ENCODE measurements at places on chromosomes 12 and 14.

DNA sequence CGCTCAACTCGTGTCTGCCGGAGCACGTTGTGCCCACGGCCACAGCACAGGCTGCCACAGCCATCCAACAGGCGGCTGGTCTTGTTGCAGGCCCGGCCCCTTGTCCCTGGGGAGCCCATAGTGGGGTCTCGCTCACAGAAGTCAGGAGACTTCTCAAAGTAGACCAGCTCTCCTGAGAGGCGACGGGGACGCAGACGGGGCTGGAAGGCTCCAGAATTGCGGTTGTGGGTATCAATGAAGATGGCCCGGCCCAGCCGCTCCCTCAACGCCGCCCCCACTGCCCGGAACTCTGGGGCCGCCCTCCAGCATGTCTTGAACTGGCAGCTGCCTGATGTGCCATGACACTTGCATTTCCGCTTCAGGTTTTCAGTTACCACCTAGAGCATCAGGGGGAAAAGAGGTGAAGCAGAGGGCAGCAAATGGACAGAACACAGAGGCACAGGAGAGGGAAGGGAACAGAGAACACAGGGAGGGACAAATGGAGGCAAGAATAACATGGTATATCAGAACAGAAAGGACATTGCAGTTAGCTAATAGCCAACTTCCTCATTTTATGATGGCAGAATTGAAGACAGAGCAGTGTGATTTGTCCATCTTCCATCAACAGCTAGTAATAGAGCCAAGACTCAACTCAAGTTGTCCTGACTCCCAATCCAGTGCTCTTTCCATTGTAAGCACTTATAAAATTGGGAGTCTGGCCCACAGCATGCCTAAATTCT lies 5.2 kb downstream of the WNT10B start:
- no peak for DNase-seq

DNA sequence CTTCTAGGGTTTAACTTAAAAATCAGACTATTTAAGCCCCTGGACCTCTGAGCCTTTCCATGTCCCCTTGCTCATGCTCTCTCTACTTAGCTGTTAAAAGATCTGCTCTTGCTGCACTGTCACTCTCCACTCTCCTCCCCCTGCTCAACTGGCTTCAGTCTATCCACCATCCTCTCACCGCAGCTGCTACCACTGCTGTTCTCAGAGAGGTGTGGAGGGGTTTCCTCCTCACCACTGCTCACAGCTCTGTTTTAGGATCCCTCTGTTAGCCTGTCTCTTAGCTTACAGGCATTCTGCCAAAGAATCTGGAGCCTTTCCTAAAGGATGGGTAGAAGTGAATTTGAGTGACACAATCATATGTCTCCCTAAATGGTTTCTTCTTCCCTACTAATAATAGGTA lies 43.7 kb upstream of the ATP2B1 start:
- DNase-seq = peak; percentile 58

GRCh38 chr14:87998482-87998881 lies 5.5 kb upstream of the GALC start:
- DNase-seq = no peak

DNA sequence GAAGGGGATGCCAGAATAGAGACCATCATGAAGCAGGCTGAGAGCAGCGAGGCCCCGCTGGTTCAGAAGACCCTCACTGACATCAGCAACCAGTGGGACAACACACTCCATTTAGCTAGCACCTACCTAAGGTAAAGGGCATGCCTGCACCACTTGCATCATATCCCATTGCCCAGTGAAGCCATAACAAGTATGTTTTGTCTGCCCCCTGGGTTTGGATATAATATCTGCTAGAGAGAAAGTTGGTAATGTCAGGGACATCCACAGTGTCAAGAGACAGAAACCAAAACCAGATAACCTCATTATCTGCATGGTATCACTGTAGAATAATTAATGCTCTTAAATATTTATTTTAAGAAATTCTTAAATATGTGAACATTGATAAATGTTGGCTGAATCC lies 173.8 kb downstream of the SYNE2 start:
- no peak for DNase-seq

DNA sequence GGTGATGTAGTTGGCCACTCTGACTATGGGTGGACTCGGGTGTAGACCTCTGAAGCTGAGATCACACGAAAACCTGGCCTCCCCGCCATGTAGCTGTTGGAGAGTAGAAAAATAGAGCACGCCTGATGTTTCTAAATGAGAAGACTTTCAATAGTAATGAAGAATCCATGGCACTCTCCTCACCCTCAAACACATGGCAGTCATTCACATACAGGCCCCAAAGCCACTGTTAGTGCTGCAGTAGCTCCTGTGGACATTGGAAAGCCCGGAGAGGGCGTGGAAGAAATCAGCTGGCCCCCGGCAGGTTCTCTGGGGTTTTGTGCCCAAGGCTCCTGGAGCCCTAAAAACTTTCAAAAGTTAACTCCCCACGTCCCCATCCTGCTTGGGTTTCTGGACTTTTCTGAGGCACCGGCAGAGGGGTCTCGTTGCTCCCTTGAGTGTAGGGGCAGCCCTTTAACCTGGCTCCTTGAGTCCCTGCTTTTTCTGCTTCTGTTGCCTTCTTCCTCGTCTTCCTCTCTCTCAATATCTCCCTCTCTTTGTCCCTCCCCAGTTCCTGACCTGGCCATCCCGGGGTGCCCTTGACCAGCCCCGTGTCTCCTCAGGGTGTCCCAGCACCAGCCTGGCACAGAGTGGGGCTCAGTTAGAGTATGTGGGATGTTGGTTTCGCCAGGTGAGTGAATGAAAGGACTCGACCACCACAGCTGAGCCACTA lies 8.3 kb downstream of the MEG3 start:
- no peak for DNase-seq

DNA sequence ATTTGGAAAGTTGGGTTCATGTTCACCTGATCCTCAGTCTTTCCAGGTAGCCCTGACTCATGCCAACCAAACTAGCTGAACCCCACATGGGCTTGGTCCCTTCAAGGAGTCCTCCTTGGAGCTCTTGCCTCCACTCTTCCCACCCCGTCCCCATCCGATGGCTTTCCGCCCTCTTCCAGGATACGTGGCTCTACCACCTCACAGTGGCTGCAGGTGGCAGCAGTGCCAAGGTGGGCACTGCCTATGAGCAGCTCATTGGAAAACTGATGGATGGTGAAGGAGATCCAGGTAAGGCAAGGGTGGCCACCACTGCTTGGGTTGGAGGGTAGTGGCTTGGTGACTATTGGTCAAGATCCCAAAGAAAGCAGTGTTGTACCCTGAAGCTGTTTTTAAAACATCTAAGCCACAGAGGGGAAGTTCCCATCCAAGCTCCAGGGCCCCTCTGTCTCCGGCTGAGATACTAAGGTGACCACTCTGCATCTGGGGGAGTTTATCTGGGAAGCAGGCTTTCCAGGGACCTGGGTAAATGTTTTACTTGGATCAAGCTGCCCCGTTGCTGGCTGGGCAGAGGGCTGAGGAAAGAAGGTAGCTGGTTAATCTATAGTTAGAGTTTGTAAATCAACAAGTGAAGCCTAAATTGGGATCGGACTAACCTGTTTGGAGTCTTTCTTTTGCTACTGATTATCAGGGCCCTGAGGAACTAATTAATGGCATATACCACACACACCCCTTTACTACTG lies 23.7 kb downstream of the PIGH start:
- DNase-seq = no peak
